Sciatic nerve (tissue), 2 donors: ENCODE measurements at places on chromosomes 3 and 15. TPM values are rescaled to one million over a fixed set of nuclear protein-coding genes. Genes with fewer than 3 reads are reported as not detected.

Gene VWA5B2
- total RNA-seq, result 0.53 TPM

Gene ADAMTS9
- 185 TPM for total RNA-seq

Gene SETD2
- 68.3 TPM for total RNA-seq

Gene PLA1A
- total RNA-seq, result 0.76 TPM

Gene MYH15
- total RNA-seq, result 0.58 TPM

Gene KIF23
- 11.8 TPM for total RNA-seq

Gene SLC28A1
- total RNA-seq, result 0.45 TPM

Gene SAMD7
- total RNA-seq, result not detected

Gene HES1
- 87.1 TPM for total RNA-seq

Gene CELF6
- 3.3 TPM for total RNA-seq

Gene RTP1
- not detected for total RNA-seq

Gene ITPKA
- not detected for total RNA-seq

Gene SLC35G2
- 8.0 TPM for total RNA-seq

Gene CSPG4
- 57.5 TPM for total RNA-seq

Gene FGF12
- total RNA-seq, result 3.2 TPM

Gene ARL13B
- 29.7 TPM for total RNA-seq

Gene OIP5
- total RNA-seq, result 0.40 TPM

DNA sequence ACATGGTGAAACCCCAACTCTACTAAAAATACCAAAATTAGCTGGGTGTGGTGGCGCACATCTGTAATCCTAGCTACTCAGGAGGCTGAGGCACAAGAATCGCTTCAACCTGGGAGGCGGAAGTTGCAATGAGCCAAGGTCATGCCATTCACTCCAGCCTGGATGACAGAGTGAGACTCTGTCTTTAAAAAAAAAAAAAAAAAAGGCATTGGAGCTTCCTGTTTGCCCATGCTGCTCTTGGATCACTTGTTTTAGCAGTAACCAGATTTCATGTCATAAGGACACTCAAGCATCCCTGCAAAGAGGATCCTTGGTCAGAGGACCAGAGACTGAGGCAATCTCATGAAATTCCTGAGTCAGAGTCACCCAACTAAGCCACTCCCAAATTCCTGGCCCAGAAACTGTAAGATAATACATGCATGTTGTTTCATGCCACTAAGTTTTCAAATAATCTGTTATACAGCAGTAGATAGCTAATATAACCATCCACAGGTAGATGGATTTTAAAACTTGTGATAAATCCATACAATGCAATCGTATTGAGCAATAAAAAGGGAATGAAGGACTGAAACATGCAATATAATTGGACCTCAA lies 82.0 kb upstream of the XXYLT1 start:
- DNase-seq, result no peak

- DNase-seq, result no peak
Measured at GRCh38 chr3:107819656-107820055, 271.2 kb downstream of the CD47 start.

- no peak for DNase-seq
Measured at GRCh38 chr3:184196536-184196935, 10.5 kb downstream of the ABCF3 start.

DNA sequence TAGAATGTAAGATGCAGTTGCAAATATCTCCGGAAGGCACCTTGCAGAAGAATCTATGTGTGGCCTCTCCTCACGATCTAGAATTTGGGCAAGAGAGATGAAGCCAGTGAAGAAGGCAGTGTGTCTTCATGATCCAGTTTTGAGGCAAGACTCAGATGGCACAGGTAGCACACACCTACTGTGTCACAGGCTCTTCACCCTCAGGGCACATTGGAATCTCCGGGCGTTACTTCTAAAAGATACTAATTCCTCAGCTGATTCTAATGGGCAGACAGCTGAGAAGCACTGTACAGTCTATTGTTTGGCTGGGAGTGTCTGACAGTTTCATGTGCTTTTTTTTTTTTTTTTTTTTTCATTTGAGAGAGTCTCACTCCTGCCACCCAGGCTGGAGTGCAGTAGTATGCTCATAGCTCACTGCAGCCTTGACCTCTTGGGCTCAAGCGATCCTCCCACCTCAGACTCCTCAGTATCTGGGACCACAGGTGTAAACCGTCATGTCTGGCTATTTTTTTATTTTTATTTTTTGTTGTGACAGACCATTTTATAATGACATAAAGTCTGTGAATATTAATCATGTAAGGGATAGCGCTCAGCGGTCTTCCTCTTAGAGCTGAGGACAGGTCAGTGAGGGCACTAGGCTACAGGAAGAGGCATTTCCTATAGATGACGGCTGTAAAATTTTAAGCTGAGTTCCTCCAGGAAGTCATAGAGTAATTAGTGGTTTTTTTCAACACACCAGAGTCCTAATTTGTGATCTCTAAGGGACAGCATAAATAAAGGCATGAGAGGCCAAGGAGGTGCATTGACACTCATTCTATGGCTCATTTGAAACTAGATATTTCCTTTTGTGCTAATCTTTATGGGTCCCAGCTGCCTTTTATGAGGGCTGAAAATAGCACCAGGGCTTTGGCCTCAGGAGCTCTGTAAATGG lies 4.0 kb downstream of the C3orf52 start:
- DNase-seq, result no peak

DNA sequence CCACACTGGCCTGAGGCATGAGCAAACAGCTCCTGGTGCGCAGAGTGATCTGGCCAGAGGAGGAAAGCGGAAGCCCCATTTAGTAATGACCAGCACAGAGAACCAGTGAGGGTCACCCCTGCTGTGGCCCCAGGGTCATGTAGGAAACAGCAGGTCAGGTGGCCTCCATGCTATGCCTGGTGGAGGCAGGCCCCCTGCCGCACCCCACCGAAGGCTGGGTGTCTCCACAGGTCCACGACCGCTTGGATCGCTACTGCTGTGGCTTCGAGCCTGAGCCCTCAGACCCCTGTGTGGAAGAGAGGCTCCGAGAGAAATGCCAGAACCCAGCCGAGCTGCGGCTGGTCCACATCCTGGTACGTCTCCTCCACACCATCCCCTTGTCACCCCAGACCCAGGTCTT lies 52.6 kb downstream of the POMGNT2 start:
- no peak for DNase-seq

DNA sequence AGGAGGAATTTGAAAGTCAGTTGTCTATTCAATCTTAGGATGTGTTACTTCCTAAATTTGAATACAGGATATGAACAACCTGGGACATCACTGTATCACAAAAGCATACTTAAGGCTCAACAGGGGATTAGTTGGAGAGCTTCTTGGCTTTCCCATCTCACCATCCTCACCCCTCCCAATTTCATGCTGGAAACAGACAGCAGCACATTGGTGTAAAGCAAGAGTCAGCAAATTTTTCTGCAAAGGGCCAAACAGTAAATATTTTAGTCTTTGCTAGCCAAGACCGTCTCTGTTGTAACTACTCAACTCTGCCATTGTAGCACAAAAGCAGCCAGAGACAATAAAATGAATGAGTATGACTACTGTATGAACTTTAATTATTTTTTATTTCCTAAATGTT lies 94.9 kb downstream of the ERC2 start:
- no peak for DNase-seq

- DNase-seq, result no peak
Measured at GRCh38 chr15:96201696-96202095, 128.8 kb upstream of the NR2F2 start.

GRCh38 chr15:88693191-88693590 lies 54.4 kb downstream of the ISG20 start:
- DNase-seq, result no peak

DNA sequence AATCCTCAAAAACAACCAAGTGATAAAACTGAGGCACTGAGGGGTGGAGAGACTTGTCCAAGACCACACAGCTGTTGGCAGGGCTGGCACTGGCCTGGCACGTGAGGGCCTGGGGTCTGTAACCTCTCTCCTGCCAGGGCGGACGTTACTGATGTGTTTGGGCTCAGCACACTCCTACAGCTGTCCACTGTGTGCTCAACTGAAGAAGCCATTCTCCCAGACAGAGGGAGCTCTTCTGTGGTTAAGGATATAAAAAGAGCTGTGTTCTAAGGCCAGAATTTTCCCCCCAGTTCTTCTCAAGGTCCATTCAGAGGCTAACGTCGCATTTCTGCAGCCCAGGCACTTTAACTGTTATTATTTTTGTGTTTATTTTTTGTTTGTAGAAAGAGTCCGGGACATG lies 429.0 kb upstream of the ATP11B start:
- DNase-seq, result no peak

GRCh38 chr15:51189669-51190385 lies 95.1 kb upstream of the TNFAIP8L3 start:
- DNase-seq, result no peak

GRCh38 chr3:140247775-140248174 lies 312.8 kb downstream of the CLSTN2 start:
- no peak for DNase-seq

- no peak for DNase-seq
Measured at GRCh38 chr3:169104972-169105371, 558.5 kb downstream of the MECOM start.

GRCh38 chr3:138440596-138440995 lies 6.2 kb downstream of the ESYT3 start:
- DNase-seq, result no peak

DNA sequence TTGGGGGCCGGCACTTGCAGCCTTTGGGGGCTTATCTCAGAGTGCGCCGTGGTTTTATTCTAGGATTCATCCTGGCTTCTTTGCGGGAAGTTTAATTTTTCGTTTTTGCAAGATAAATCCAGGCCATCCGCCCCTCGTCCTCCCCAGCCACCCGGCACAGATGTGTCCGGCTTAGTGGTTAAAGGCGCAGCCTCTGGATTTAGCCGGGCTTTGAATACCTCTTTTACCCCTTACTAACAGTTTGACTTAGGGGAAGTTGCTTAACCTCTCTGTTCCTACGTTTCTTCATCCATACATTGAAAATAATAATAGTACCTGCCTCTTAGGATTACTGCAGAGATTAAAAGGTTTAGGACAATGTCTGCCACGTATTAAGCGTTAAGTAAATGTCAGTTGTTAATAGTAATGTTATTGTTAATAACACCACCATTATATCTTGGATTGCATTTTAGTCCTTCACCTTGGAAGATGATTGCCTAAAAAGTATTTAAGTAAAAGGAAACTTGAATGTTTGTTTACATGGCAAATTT lies 714 bp downstream of the ECT2 start:
- DNase-seq, result no peak

- no peak for DNase-seq
Measured at GRCh38 chr3:125048282-125048681, 7.5 kb downstream of the HEG1 start.

GRCh38 chr3:127170814-127171213 lies 22.1 kb upstream of the PRR23E start:
- no peak for DNase-seq

- DNase-seq, result no peak
Measured at GRCh38 chr15:49810720-49811119, 189.9 kb downstream of the DTWD1 start.

GRCh38 chr15:90862964-90863778 lies 5.2 kb upstream of the FURIN start:
- no peak for DNase-seq

- DNase-seq, result no peak
Measured at GRCh38 chr3:31999907-32000439, 18.4 kb downstream of the ZNF860 start.

- no peak for DNase-seq
Measured at GRCh38 chr15:80191198-80191597, 38.4 kb downstream of the FAH start.

GRCh38 chr3:6172871-6173642 lies 687.9 kb upstream of the GRM7 start:
- no peak for DNase-seq

DNA sequence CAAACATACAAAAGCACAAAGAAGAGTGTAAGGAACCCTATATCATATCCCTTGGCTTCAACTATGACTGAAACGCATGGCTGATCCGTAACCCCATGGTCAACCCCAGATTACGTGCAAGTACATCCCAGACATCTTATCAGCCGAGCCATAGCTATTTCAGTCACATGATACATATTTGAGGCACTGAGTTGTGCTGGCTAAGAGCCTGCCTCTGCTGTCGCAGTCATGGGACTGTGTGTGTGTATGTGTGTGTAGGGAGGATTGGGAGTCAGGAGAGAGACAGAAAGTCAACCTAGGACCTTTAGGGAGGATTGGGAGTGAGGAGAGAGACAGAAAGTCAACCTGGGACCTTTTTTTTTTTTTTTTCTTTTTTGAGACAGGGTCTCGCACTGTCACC lies 8.4 kb downstream of the ST6GAL1 start:
- no peak for DNase-seq

- no peak for DNase-seq
Measured at GRCh38 chr3:22704166-22704565, 499.0 kb upstream of the UBE2E2 start.
